Activated naive CD4-positive, alpha-beta T cell treated with anti-CD3 and anti-CD28 coated beads for 36 hours (primary cell): ENCODE measurements at places on chromosomes 1 and 21.
A peak's percentile ranks its signal among the peaks of the same experiment; 100 is the strongest.

DNA sequence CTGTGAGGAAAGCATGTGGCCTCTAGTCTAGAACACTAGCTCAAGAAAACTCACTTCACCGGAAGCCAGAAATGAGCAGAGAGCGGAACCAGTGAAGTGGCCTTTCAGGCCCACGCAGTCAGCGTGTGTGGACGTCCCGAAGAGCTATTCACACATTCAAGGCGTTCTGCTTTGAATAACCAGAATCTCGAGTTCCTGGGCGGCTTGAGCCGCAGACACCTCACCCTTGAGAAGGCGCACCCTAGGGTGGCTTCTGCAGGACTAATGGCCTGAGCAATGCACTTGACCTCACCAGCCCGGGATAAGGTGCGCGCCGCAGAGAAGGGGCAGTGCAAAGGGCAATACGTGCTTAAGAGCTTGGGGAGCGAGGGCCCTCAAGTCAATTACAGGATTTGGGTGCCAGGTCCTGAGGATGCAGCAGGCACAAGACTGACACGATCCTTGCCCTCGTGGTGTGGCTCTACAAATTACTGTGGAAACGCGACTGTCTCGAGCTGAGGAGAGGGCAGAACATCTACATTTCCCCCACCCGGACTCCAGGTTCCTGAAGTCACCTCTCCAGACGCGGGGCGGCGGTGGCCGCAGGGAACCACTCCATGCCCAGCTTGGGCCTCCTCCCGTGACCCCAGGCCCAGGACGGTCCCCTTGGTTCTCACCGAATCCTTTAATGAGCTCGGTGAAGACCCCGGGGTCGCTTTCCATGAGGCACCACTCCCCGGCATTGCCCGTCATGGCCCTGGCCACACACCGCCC, 455 bp downstream of the UCHL5 start:
- no peaks in the 10 kb centered on the region for H3K27me3 ChIP-seq
- peak overlapping the region; percentile 97 for H3K27ac ChIP-seq
- H3K36me3 ChIP-seq: peaks cover 16% of the 10 kb centered on the region
- H3K4me3 ChIP-seq: peak overlapping the region; percentile 94

GRCh38 chr1:84795966-84796600, 96.9 kb downstream of the LPAR3 start:
- H3K27me3 ChIP-seq: peaks cover 3% of the 10 kb centered on the region
- H3K4me1 ChIP-seq: no peaks in the 10 kb centered on the region
- no peak for DNase-seq
- H3K27ac ChIP-seq: no peak overlapping the region

DNA sequence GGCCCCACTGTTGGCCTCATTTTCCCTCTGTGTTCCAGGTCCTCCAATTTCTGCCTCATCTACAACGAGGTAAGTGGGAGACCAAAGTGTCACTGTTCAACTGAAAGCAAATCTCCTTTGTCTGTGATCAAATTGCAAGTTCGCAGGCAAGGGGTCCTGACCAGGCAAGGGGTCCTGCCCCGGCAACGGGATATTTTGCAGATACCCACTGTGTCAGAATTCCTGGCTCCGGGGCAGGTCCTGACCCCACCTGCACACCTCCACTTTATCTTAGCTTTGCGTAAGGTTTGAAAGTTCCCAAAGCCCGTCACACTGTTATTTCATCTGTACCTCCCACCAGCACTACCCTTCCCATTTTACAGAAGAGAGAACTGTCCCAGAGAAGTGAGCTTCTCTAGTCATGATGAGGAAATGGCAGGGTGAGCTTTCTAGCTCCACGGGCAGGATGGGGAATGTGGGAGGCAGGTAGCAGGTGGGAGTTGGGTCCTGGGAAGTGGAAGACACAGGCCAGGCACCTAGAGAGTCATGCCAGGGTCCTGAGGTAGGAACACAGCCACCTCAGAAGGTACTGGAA, 32.0 kb upstream of the CSF1 start:
- H3K4me1 ChIP-seq: peaks cover under 1% of the 10 kb centered on the region
- no peaks in the 10 kb centered on the region for H3K27me3 ChIP-seq
- H3K4me3 ChIP-seq: no peak overlapping the region
- no peak for DNase-seq

DNA sequence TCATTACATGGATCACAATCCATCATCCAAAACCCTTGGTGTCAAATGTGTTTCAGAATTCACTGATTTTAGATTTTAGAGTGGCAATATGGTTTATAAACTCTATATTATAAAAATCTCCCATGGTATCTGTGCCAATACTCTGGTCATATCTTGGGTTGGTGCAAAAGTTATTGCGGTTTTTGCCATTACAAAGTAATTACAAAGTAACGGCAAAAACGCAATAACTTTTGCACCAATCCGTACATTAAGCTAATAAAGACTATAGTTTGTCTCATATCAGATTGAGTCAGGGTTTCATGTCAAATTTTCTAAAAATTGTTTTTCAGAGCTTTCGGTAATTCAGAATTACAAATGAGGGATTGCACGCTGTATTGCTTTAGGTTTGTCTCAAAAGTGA, 23.4 kb upstream of the NTMT2 start:
- H3K27ac ChIP-seq: no peak overlapping the region
- DNase-seq: no peak
- H3K27me3 ChIP-seq: peaks cover 6% of the 10 kb centered on the region
- no peaks in the 10 kb centered on the region for H3K4me1 ChIP-seq
- H3K4me3 ChIP-seq: no peak overlapping the region

GRCh38 chr1:41678111-41678878, 193.8 kb upstream of the EDN2 start:
- H3K27ac ChIP-seq: no peak overlapping the region
- no peak for DNase-seq
- no peaks in the 10 kb centered on the region for H3K27me3 ChIP-seq
- peaks cover 41% of the 10 kb centered on the region for H3K4me1 ChIP-seq
- no peak overlapping the region for H3K4me3 ChIP-seq

DNA sequence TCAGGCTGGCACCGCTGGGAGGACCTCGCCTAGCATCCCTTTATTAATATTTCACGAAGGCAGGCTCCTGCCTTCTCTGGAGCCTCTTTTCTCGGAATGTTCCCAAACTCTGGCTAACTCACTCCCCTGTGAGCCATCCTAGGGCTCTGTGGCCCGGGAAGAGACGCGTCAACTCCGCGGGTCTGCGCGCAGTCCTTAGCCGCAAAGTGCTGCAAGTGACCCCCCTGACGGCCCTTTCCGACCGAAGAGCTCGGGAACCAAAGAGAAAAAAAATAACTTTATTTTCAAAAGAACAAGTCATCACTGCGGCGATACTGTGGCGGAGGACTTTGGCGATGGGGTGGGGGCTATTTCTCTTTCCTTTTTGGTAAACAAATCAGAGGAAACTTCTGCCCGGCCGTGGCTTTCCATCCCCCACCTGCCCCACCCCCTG, 14.6 kb downstream of the NR5A2 start:
- H3K27me3 ChIP-seq: peaks cover 54% of the 10 kb centered on the region
- no peak for DNase-seq
- peak overlapping the region; percentile 24 for H3K4me3 ChIP-seq
- H3K27ac ChIP-seq: no peak overlapping the region
- peaks cover 34% of the 10 kb centered on the region for H3K4me1 ChIP-seq
- H3K36me3 ChIP-seq: no peaks in the 10 kb centered on the region

- no peak within 1 kb of the TSS for H3K27ac ChIP-seq
- peaks cover 19% of the 10 kb centered on the region for H3K27me3 ChIP-seq
- H3K4me3 ChIP-seq: no peak within 1 kb of the TSS
Measured at GRCh38 chr21:39867198-39867650, at the start of gene PCP4. Gene PCP4 (plus strand): TSS chr21:39867438. CDS start chr21:39867502, 64 bp downstream.

DNA sequence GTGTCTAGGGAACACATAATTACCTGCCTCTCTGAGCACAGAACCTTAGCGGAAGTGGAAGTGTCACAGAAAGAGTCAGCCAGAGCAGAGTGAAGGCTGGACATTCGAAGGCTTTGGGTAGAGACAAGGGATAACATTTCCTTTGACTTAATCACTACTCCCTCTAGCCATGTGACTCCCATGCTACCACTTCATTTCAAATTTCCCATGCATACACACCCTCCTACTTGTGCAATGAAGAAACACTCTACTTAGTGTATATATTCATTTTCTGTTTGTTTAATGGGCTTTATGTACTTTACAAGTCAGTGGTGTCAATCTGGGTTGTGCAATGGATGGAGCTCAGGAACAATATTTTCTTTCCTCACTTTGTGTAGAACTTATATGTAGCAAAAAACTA, 6.9 kb downstream of the ANKRD35 start:
- H3K4me3 ChIP-seq: no peak overlapping the region
- DNase-seq: no peak
- H3K36me3 ChIP-seq: no peaks in the 10 kb centered on the region
- H3K4me1 ChIP-seq: no peaks in the 10 kb centered on the region
- H3K27me3 ChIP-seq: peaks cover 7% of the 10 kb centered on the region
- H3K27ac ChIP-seq: no peak overlapping the region

DNA sequence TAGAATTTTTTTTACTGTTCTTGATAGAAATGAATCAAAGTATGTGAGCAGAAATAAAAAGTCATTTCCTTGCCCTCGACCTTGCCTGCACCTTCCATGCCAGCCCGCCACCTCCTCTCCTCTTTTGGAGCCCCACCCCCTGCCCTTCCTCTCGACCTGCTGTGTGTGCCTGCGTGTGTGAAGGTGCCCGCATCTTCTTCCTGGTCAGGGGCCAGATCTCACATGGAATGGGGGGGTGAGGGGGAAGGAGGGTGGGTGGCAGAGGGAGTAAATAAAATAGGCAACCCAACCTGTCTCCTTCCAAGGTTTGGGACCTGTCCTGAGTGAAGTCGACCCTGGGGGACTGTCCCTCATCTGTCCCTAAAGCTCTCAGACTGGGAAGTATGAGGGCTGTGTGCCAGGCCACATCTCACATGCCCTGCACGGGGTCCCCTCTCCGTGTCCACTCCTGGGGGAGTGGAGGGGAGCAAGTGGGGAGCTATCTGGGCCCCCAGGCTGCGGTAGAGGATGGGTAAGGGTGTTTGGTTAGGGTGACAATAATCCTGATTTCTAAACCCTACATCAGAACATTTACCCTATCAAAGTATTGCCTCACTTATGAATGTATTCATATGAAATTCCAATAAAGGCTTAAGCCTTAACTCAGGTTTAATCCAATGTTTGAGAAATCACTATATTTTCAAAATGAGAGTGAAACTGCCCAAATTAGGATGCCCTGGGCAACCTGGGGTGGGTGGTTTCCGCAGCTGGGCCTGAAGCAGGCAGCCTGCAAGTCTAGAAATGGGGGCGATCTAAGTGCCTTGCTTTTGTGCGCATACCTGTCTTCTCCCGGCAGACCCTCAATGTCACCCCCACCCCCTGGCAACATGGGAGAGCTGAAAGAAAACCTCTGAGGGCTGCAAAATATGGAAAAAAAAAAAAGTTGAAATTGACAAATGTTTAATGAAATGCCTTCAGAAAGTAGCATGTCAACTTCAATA, 15.4 kb downstream of the AMPD2 start:
- no peaks in the 10 kb centered on the region for H3K27me3 ChIP-seq
- peaks cover 4% of the 10 kb centered on the region for H3K36me3 ChIP-seq
- H3K4me3 ChIP-seq: no peak overlapping the region
- H3K27ac ChIP-seq: no peak overlapping the region
- DNase-seq: peak; percentile 46

DNA sequence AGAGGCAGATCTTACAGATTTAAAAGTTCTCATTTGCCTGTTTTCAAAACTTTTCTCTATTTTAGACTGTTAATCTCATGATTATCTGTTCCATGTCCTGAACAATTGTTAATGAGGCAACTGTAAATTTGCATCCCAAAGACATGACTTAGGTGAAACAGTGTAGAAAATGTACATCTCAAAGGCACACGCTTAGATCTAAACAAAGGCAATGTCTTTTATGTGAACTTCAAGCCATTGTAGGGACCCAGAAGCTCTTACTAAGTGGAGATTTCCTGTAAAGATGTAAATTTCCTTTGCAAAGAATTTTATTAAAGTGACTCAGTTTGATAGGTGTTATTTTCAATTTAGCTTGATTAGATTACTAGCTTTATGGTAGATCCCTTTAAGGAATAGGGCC, 125.2 kb upstream of the F3 start:
- H3K27ac ChIP-seq: no peak overlapping the region
- no peak overlapping the region for H3K4me3 ChIP-seq
- no peaks in the 10 kb centered on the region for H3K36me3 ChIP-seq
- no peak for DNase-seq

GRCh38 chr1:99228153-99228552, 36.1 kb upstream of the PLPPR4 start:
- no peak overlapping the region for H3K4me3 ChIP-seq
- DNase-seq: no peak
- no peak overlapping the region for H3K27ac ChIP-seq

DNA sequence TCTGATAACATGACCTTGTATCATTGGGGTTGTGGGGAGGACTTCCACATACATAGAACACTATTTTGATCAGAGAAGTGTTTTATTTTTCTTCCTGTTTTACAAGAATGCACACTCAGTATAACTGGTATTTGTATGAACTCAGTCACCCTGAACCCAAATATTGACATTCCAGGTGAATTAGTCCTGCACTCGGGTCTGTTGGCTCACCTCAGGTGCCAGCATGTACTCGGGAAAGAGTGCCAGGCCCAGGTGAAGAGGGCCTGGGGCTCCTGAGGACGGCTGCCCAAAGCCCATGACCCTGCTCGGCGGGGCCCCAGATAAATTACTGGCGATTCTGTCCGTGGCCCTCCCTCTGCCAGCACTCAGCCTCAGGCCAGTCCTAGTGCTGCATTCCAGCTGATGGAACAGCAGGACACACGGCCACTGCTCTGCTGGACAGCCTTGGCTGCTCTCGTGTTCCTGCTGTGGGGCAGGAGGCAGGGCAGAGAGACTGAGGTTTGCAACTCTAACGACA, 75.4 kb upstream of the TMPRSS2 start:
- peaks cover 3% of the 10 kb centered on the region for H3K27me3 ChIP-seq
- DNase-seq: no peak
- no peaks in the 10 kb centered on the region for H3K4me1 ChIP-seq
- H3K4me3 ChIP-seq: no peak overlapping the region
- no peaks in the 10 kb centered on the region for H3K36me3 ChIP-seq

GRCh38 chr1:53334312-53334711, 6.4 kb upstream of the LRP8 start:
- no peak overlapping the region for H3K27ac ChIP-seq
- H3K27me3 ChIP-seq: no peaks in the 10 kb centered on the region
- H3K36me3 ChIP-seq: no peaks in the 10 kb centered on the region

GRCh38 chr1:62810420-62811274, 26.7 kb downstream of the ATG4C start:
- H3K27ac ChIP-seq: no peak overlapping the region
- H3K4me3 ChIP-seq: no peak overlapping the region
- H3K36me3 ChIP-seq: peaks cover 53% of the 10 kb centered on the region
- H3K4me1 ChIP-seq: no peaks in the 10 kb centered on the region
- no peaks in the 10 kb centered on the region for H3K27me3 ChIP-seq

- peaks cover 8% of the 10 kb centered on the region for H3K4me1 ChIP-seq
- H3K27ac ChIP-seq: no peak overlapping the region
- no peak overlapping the region for H3K4me3 ChIP-seq
- peaks cover 2% of the 10 kb centered on the region for H3K36me3 ChIP-seq
- peaks cover 41% of the 10 kb centered on the region for H3K27me3 ChIP-seq
- DNase-seq: no peak
Measured at GRCh38 chr1:69569576-69570328, 2.0 kb downstream of the LRRC7 start.

- H3K4me3 ChIP-seq: peak overlapping the region; percentile 75
- peak overlapping the region; percentile 82 for H3K27ac ChIP-seq
- peaks cover 37% of the 10 kb centered on the region for H3K36me3 ChIP-seq
- H3K4me1 ChIP-seq: peaks cover 88% of the 10 kb centered on the region
- peak; percentile 77 for DNase-seq
- no peaks in the 10 kb centered on the region for H3K27me3 ChIP-seq
Measured at GRCh38 chr21:31173881-31174555, 135.7 kb upstream of the KRTAP19-8 start.

GRCh38 chr1:9376886-9377333, 84.2 kb downstream of the SPSB1 start:
- H3K4me1 ChIP-seq: no peaks in the 10 kb centered on the region
- DNase-seq: no peak
- H3K36me3 ChIP-seq: no peaks in the 10 kb centered on the region
- no peaks in the 10 kb centered on the region for H3K27me3 ChIP-seq
